ENCODE measurements at places on chromosomes 11 and 22.

- no peak for DNase-seq
These were observed 11.9 kb upstream of the MRTFA start for GRCh38 chr22:40648386-40648785.

- DNase-seq: no peak
These were observed 189.0 kb downstream of the DDX10 start for GRCh38 chr11:108853864-108854263.

- DNase-seq: no peak
These were observed 23.8 kb upstream of the SLC22A12 start for GRCh38 chr11:64566915-64567891.

DNA sequence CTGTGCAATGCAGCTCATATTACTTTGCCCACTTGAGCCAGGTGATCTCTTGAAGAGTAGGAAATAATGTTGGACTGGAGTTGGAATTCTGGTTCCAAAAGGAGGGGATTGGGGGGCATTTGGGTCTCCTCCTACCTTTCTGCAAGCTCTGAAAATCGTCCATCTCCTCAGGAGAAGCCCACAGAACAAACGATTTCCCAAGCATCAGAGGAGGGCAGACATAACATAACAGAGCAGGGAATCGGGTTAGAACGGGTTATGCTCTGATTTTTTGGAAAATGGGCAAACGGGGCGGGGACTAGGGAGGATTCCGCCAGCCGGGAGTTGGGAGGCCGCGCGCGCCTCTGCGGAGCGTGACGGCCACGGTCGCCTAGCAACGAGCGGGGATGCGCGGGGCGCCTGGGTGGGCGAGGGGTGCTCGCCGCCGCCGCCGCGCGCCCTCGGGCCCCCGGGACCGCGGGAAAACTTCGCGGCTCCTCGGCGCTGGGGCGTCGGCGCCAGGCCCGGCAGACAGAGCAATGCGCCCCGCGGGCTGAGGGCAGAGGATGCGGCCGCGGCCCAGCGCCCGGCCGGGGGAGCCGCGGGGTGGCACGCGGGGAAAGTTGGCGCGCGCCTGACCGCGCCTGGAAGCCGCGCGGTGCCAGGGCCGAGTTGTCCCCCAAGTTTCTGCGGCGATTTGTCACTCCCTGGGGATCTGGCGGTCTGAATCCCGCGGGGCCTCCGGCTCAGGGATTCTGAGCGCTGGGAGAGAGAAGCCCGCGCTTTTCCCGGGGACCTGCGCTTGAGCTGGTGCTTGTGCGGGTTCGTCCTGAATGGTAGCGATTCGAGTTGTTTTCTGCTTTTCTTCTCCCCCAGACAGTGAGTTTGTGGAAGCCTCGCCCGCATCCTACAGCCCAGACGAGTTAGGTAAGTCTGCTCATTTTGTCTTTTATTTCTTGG, 27.8 kb upstream of the AMOTL1 start:
- no peak for DNase-seq

DNA sequence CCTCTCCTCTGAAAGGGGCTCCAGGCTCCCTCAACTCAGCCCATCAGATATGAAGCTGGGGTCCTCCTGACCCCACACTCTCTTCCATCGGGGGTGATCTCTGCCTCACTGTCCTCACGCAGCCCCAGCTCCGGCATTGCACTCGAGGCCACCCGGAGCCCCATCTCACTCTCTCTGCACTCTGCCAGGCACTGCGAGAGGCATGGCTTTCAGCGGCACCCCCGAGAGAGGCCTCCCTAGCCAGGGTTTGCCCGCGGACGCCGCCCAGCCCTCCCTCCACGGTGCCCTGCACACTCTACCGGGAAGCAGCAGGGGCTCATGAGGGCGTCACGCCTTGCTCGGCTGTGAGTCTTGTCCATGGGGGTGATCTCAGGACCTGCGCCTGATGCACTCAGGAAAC, 436.2 kb downstream of the BRD1 start:
- no peak for DNase-seq

DNA sequence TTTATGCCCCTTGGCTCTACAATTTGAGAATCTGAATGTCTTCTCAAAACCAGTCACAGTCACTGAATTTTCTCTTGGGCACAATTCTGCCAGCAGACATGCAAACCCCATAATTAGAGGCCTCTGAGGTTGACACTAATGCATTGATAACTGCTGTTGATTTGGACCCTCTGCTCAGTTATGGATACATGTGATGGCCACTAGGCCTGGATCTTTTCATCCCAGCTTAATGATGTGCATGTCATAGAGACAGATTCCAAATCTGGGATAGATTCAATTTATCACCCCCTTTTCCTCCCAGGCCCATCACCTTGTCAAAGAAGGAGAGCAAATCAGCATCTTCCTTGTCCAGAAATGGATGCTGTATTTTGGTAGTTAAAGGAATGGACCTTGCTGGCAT, 92.2 kb downstream of the C11orf91 start:
- no peak for DNase-seq

DNA sequence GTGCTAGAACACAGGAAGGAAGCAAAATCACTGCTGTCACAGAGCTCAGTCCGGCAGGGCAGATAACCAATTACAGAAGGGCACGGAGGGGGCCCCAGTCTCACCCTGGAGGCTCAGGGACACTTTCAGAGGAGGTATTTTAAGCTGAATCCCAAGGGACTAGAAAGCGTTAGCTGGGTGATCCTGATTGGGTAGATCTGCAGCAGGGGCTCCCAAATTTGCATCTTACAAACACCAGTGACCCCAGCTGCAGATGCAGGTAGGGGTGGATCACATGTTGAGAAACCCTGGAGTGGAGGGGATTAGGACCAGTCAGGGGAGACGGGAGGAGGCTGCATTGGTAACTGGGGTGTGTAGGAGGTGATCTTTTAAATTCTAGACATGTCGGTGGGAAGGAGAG, 91.4 kb downstream of the CSNK2A3 start:
- no peak for DNase-seq

DNA sequence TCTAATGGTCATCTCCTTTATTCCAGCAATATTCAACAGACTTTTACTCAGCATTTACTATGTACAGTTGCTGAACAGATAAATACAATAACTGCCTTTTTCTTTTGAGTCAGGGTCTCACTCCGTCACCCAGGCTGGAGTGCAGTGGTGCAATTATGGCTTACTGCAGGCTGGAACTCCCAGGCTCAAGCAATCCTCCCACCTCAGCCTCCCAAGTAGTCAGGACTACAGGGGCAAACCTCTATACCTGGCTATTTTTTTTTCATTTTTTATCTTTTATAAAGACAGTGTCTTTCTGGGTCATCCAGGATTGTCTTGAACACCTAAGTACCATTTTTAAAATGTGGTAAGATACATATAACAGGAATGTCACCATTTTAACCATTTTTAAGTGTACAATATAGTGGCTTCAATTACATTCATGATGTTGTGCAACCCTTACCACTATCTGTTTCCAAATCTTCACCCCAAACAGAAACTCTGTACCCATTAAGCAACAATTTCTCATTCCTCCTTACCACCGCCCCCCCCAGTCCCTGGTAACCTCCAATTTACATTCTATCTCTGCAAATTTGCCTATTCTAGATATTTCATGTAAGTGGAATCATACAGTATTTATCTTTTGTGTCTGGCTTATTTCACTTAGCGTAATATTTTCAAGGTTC, 67.8 kb downstream of the MIAT start:
- DNase-seq: no peak

DNA sequence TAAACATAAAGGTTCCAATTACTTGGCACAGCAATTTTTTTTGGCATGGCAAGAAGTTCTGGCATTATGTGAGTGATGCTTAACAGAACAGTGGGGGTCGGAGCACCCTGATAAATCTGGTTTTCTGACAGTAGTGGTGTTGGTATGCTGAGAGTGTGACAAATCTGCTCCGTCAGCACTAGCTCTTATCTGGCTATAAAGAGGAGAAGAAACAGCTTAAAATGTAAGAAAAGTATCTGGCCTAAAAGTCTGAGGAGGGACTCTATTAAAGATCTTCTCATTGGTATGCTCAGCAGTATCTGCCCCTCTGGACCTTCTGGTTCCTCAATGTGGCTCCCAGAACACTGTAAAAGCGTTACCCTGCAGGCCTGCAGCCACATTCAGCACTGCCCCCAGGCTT, 137.4 kb downstream of the PLEKHA7 start:
- DNase-seq: no peak

DNA sequence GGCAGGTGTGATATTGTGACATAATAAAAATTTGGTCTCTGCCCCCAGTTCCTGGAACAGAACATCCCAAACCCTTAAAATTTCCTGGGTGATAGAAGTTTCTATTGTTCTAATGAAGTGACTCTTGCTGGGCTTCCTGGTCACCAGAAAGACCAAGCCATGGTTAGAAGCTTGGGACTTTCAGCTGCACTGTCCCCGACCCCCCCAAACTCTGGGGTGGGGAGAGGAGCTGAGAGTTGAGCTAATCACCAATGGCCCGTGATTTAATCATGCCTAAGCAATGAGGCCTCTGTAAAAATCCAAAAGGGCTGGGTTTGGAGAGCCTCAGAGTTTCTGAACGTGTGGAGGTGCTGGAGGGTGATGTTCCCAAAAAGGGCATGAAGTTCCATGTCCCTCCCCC, 54.8 kb upstream of the FTH1 start:
- no peak for DNase-seq

GRCh38 chr11:15780382-15780781, 576.0 kb downstream of the SOX6 start:
- no peak for DNase-seq

DNA sequence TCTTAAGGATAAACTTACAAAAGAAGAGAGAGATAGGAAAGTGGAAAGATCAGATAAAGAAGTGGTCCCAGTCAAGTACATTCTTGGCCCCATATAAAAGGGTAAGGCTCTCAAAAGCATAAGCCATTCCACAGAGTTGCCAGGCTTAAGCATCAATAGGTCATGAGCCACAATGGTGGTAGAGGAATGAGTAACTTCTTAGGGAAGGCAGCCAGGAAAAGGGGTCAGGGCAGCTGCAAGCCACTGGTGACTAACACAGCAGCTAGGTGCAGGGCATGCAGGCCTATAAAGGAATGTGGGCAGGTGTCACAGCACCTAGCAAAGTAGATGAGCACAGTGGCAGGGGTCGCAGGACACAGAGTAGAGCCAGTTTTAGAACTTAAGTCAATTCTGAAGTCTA, 302.6 kb upstream of the FAT3 start:
- no peak for DNase-seq

- DNase-seq: no peak
These were observed 88.8 kb downstream of the MRTFA start for GRCh38 chr22:40547729-40548143.

GRCh38 chr11:119297938-119298337, 19.0 kb downstream of the MCAM start:
- no peak for DNase-seq

DNA sequence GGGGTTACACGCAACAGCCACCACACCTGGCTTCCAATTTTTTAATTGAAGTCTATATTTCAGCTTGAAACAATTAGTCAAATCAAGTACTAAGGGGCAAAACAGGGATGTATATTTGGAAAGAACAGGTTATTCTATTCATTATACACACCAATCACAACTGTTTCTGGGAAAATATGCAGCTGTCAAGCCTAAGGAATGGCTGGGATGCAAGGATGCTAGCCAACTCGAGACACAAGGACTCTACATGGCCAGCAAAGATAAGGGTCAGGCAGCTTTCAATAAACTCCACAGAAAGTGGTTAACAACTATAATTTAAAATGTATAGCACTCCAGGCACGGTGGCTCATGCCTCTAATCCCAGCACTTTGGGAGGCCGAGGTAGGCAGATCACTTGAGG, 126.8 kb upstream of the APOA1 start:
- no peak for DNase-seq

DNA sequence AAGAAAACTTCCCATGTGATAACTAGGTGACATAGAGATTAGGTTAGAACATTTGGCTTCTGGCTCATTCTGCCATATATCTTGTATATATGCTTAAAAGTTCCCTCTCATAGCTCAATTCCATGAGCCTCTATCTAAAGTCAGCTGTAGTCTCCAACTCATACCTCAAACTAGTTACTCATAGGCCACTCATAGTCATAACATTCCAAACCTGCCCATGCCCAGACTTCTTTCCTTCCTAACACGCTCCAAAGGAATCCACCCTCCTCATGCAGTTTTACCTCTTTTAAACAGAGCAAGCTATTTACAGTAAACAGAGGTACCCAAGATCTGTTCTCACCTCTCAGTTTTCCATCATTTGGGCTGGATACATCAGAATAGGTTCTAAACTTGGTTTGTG, 39.4 kb downstream of the GLYATL2 start:
- DNase-seq: no peak

- no peak for DNase-seq
These were observed 150.9 kb downstream of the SNX19 start for GRCh38 chr11:130765406-130765805.

- no peak for DNase-seq
These were observed 264.7 kb upstream of the SESN3 start for GRCh38 chr11:95495706-95496105.

DNA sequence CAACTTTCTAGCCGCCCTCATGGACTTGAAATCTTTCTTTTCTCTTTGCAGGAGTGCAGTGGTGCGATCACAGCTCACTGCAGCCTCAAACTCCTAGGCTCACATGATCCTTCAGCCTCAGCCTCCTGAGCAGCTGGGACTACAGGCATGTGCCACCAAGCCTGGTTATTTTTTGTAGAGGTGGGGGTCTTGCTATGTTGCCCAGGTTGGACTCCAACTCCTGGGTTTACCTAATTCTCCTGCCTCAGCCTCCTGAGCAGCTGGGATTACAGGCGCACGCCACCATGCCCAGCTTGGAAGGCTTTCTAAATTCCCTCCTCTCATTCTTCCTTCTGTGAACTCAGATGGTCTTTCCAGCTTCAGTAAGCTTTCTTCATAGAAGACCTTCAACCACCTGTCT, 4.7 kb upstream of the APOA1 start:
- no peak for DNase-seq

- no peak for DNase-seq
These were observed 728.9 kb downstream of the JRKL start for GRCh38 chr11:97118614-97119200.

DNA sequence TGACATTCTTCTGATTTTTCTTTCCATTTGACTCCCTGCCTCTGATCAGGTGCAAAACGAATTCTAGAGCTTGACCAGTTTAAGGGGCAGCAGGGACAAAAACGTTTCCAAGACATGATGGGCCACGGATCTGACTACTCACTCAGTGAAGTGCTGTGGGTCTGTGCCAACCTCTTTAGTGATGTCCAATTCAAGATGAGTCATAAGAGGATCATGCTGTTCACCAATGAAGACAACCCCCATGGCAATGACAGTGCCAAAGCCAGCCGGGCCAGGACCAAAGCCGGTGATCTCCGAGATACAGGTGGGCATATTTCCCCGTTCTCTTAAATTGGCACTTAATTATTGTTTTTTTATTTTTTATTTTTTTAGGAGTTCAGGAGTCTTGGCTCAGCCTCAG, 15.4 kb downstream of the XRCC6 start:
- DNase-seq: no peak

GRCh38 chr11:108931168-108931567, 266.3 kb downstream of the DDX10 start:
- no peak for DNase-seq

GRCh38 chr22:32920734-32921133, 119.2 kb downstream of the TIMP3 start:
- no peak for DNase-seq

DNA sequence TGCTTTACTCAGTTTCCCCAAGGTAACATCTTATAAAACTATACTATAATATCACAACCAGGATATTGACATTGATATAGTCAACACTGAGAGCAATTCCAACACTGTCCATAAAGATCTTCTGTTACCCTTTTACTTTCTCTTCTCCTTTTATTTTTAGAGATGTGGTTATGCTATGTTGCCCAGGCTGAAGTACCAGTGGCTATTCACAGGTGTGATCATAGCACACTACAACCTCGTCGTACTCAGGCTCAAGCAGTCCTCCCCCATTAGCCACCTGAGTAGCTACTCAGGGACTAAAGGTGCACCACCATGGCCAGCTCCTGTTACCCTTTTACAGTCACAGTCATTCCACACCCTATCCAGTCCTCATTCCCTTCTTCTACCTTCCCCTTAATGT, 119.7 kb downstream of the CWF19L2 start:
- no peak for DNase-seq
